ENCODE measurements at places on chromosomes 7 and 10.
A peak's percentile ranks its signal among the peaks of the same experiment; 100 is the strongest.

- DNase-seq, result no peak
Measured at GRCh38 chr10:126842836-126843235, 62.4 kb upstream of the DOCK1 start.

GRCh38 chr10:113895018-113895417 is 40.6 kb downstream of the NHLRC2 start:
- no peak for DNase-seq

DNA sequence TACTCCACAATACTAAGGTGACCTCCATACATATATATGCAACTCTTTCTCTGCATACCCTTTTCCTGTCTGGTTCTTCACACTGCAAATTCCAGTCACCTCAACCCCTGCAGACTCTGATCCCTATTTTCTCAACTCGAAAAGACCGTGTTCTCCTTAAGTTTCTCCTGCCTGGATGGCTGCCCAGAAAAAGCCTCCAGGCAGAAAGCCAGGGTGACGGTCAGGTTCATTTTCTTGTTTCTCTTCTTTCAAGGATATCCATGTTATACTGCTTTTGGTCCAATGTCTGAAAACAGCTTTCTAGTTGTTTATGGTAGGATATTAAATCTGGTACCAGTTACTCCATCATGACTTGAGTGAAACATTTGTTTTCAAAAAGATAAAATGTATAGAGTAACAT is 267.8 kb upstream of the MYO3A start:
- DNase-seq, result no peak

- DNase-seq, result no peak
Measured at GRCh38 chr7:117048114-117048866, 95.0 kb downstream of the ST7 start.

DNA sequence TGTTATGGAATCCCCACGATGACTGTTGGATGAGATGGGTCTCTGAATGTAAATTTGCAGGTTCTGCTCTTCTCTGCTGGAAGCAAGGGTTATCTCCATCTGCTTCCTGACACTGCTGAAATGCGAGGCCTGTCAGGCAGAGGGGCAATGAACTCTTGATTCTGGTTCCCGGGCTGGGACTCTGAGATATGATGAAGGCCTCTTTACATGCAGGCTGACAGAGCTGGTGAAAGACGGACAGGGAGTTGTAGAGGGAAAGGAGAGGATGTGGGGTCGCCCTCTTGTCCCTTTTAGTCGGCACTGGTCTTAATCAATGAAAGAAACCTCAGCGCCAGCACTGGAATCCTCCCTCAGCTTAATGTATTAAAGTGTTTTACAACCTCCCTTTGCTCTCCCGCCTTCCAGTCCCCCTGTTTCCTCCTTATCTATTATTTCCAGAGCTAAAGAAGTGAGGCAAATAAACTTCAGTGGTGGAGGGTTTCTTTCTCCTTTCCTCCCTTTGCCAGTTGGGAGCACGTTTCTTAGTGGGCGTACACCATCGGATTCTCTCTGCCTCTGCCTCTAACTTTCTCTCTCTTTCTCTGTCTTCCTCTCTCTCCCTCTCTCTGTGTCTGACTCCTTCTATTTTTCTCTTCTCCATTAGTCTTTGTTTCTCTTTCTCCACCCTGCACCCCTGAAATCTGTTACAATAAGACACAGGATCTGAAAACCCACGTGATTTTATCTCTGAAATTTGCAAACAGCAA is 145.6 kb downstream of the BAMBI start:
- no peak for DNase-seq

DNA sequence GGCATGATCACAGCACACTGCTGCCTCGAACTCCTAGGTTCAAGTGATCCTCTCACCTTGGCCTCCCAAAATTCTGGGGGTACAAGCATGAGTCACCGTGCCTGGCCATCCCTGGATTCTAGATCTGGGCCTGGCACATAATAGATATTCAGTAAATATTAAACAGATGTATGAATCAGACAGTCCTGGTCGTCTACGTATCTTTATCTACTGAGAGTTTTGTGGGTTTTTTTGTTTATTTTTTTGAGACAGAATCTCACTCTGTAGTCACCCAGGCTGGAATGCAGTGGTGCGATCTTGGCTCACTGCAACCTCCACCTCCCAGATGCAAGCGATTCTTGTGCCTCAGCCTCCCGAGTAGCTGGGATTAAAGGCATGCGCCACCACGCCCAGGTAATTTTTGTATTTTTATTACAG is 24.3 kb upstream of the ITGB1 start:
- DNase-seq, result no peak

DNA sequence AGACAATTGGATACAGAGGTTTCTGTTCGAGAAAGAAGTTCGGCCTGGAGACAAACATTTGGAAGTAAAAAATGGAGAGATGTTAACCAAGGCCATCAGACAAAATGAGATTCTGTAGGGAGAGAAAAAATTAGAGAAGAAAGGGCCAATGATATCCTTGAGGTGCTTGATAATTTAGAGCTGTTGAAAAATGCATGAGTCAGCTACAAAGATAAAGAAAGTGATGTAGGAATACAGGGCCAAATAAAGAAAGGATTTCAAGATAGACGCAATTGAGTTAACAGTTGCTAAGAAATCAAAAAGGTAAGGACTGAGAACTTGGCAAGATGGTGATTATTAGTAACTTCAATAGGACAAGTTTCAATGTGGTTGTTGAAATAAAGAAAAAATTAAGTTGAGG is 384.2 kb upstream of the SEMA3A start:
- DNase-seq, result no peak

DNA sequence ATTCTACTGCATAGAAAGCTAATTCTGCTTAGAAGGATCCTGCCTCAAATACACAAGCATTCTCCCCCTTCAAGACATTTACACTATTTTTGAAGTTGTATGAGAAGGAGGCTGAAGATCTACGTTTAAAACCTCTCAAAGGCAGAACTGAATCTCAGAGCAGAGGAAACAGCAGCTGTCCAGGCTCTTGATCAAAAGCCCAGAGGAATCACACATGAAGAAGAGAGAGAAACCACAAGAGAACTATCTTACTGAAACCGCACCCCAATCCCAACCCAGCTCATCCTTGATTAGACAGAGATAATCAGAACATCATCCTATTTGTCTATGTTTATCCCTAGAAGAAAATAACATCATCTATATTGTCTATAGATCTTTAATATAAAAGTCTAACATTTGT is 2.2 kb upstream of the DNAJC1 start:
- no peak for DNase-seq

GRCh38 chr7:82722946-82723345 is 279.4 kb upstream of the CACNA2D1 start:
- DNase-seq, result no peak

- DNase-seq, result no peak
Measured at GRCh38 chr7:117993377-117994003, 120.2 kb upstream of the CTTNBP2 start.

DNA sequence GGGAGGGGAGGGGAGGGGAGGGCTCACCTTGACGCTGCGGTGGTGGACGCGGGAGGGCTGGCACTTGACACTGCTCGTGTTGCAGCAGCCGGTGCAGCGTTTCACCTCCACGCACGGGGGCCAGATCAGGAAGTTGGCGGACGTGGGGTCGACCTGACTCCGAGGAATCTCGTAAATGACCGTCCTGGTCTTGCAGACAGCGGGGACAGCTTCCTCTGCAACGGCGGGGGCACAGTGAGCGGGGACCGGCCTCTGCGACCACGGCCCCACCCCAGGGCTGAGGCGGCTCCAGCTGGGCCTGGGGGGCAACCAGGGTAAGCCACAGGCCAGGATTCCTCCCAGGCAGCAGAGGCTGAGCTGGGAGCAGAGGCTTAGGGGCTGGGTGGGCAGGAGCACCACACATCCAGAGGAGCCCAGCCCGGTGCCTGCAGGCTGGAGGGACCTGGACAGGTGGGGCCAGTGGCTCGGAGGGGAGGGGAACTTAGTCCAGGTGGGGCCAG is 8.8 kb downstream of the PDGFA start:
- DNase-seq, result no peak

GRCh38 chr7:72307566-72307965 is 104.6 kb downstream of the CALN1 start:
- DNase-seq, result no peak

GRCh38 chr7:149871576-149871975 is 2.2 kb upstream of the ATP6V0E2 start:
- no peak for DNase-seq

DNA sequence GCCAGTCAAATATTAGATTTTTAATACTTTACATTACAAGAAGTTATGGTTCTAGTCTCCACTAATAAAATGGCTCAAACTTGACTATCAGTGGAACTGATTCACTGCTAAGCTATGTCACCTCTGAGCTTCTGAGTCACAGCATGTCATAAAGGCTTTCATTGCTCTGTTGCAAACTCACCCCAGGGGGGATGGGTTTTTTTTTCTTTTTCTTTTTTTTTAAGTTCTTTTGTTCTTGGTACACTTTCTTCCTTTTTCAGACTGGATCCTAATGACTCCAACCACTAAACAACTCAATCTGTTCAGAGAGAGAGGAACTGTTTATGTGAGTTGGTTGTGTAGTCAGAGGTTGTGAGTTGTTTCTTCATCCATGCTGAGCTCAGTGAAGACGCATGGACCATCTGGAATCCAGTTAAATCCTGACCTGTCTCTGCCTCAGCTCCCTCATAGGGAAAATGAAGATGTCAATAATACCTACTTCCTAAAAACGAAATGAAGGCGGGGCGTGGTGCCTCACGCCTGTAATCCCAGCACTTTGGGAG is 11.0 kb downstream of the MYOF start:
- no peak for DNase-seq

DNA sequence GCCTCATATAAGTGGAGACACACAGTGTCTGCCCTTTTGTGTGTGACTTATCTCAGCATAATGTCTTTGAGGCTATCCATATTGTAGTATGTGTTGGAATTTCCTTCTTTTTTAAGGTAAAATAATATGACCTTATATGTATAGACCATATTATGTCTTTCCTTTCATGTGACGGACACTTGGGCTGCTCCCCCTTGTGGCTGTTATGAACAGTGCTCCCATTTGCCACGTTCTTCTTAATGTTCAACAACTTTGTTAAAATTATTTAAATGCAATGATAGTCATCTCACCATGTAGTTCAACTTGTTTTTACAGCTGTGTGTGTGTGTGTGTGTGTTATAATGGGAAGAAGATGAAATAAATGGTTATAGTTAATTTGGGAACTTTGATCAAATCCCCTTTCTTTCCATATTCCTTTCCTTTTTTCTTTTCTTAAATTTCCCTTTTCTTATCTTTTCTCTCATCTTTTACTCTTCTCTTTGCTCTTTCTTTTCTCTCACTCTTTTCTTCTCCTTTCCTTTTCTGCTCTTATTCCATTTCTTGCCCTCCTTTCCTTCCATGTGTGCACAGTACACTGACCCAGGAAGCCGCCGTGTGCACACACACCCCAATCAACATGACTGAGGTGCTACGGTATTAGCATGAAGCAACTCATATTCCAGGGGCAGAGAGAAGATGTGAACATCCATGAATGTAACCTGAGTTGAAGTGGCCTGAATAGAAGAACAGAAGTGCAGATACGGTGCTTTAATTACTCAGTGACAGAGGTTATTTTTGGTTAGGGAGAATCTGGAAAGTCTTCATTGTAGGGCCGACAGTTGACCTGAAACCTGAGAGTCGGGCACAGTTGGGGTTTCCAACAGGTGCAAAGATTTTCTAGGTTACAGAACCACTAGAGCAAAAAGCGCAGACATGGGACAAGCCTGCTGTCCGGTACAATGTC is 596.6 kb downstream of the SDK1 start:
- peak; percentile 11 for DNase-seq

- no peak for DNase-seq
Measured at GRCh38 chr7:73742753-73743641, 4.4 kb upstream of the ABHD11 start.

- DNase-seq, result no peak
Measured at GRCh38 chr10:121069061-121069850, 218.1 kb downstream of the WDR11 start.

DNA sequence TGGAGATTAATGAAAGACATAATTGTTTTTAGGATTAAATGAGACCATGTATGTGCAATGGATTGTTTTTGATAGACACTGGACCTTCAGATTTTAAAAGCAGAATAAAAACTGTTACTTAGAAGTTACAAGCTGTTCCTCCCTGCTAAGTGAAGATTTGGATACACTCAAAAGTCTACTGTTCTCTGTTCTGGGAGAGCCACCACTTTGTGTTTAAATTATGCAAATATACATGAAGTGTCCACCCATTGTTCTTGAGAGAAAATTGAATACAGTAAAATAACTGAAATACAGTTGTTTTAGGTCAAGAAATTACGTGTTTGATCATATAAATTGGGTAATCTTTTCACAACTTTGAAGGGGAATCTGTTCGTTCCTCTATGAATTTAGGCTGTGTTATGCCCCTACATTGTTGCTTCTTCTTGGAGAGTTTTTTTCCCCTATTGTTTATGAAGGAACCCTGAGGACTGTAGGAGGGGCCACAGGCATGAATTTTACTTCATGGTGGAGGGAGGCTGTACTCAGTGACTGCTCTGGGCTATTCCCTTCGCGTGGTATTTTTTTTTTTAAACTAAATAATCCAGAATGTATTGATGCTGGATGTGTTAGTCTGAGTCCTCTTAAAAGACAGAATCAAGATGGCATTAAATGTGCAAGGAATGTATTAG is 18.6 kb upstream of the VCL start:
- no peak for DNase-seq

DNA sequence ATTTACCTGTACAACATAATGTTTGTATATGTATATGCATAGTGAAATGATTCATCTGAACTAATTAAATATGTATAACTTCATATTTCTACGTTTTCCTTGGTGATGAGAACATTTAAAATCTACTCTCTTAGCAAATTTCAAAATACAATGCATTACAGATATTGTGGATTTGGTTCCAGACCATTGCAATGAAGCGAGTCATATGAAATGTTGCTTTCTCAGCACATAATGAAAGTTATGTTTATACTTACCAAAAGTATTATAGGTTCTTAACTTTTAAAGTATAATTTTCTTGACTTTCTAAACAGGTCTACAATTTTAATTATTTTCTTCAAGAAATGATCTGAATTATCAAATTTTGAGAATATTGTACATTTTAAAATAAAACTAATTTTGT is 189.2 kb downstream of the CSTF2T start:
- DNase-seq, result no peak

DNA sequence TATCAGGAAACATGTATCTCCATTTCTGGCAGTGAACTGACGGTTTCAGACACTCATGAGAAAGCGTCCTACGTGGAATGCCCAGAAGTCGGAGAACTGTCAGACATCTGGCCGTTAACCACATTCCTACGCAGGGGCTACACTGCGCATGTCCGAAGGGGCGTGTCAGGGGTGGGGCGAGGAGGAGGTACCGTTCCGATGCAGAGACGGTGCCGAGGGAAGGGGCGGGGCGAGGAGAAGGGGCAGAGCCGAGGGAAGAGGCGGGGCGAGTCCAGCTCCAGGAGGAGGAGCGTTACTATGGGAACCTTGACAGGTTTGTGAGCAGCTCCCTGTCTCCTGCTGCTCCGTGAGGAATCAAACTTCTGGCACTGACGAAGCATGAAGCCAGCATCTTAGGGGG is 366.9 kb upstream of the NUPR2 start:
- DNase-seq, result no peak

DNA sequence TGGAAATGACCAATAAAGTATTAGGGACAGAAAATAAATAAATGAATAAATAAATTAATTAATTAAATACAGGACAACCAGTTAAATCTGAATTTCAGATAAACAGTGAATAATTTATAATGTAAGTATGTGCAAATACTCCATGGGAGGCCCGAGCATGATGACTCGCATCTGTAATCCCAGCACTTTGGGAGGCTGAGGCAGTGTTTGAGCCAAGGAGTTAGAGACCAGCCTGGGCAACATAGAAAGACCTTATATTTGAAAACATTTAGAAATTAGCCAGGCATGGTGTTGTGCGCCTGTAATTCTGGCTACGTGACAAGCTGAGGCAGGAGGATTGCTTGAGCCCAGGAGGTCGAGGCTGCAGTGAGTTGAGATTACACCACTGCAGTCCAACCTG is 123.7 kb downstream of the CUL2 start:
- DNase-seq, result no peak

Data from stimulated activated CD8-positive, alpha-beta memory T cell treated with anti-CD3 and anti-CD28 coated beads, Interleukin-7, amount 100 ng/mL, for 24 hours (primary cell).